Uterine smooth muscle cell (primary cell): ENCODE measurements at places on chromosomes 7 and 10. TPM values are rescaled to one million over a fixed set of nuclear protein-coding genes. Genes with fewer than 3 reads are reported as not detected.

Gene PSD
- 3.9 and 8.0 TPM in 2 replicates for total RNA-seq

Gene MMP21
- under 0.01 TPM in 1 of 2 replicates, not detected in the other for total RNA-seq

Gene ZNF438
- total RNA-seq: 2.0 and 2.3 TPM in 2 replicates

Gene SUN3
- not detected in 2 replicates for total RNA-seq

Gene BEND7
- 1.9 and 5.4 TPM in 2 replicates for total RNA-seq

Gene SUGCT
- total RNA-seq: 3.9 and 7.2 TPM in 2 replicates

Gene DNAJC30
- 1.8 and 2.2 TPM in 2 replicates for total RNA-seq

Gene COL13A1
- 31.8 and 35.9 TPM in 2 replicates for total RNA-seq

Gene RARRES2
- 3.3 and 27.1 TPM in 2 replicates for total RNA-seq

Gene LLCFC1
- total RNA-seq: not detected in 2 replicates

Gene TAS2R41
- total RNA-seq: not detected in 2 replicates

Gene NUB1
- total RNA-seq: 48.4 and 51.2 TPM in 2 replicates

Gene FFAR4
- total RNA-seq: not detected in 2 replicates

Gene PIK3CG
- not detected in 2 replicates for total RNA-seq

Gene TAS2R5
- 0.55 and 1.00 TPM in 2 replicates for total RNA-seq

Gene PRSS37
- total RNA-seq: not detected in 2 replicates

Gene TEX47
- not detected in 2 replicates for total RNA-seq
